Stimulated activated CD8-positive, alpha-beta memory T cell treated with anti-CD3 and anti-CD28 coated beads, Interleukin-12 subunit alpha, Interleukin-12 subunit beta, amount 100 ng/mL, for 4 hours (primary cell): ENCODE measurements at places on chromosomes 5 and 9.

DNA sequence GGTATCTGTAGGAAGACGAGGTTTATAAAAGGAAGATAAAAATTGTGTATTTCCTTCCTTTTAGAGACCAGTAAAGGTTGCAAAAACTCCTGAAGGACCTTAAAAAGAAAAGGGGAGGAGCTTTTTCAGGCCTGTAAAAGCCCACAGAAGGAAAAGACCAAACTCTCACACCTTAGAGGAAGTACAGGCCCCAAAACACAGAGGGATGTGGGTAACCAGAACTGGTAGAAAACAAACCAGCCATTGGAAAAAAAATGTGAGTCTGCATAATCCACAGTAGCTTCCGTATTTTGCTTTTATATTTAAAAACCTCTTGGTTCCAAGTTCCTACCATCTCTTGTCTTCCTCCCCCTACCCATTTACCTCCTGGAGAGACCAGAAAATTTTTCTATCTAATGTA, 8.5 kb downstream of the GIN1 start:
- DNase-seq, result no peak

DNA sequence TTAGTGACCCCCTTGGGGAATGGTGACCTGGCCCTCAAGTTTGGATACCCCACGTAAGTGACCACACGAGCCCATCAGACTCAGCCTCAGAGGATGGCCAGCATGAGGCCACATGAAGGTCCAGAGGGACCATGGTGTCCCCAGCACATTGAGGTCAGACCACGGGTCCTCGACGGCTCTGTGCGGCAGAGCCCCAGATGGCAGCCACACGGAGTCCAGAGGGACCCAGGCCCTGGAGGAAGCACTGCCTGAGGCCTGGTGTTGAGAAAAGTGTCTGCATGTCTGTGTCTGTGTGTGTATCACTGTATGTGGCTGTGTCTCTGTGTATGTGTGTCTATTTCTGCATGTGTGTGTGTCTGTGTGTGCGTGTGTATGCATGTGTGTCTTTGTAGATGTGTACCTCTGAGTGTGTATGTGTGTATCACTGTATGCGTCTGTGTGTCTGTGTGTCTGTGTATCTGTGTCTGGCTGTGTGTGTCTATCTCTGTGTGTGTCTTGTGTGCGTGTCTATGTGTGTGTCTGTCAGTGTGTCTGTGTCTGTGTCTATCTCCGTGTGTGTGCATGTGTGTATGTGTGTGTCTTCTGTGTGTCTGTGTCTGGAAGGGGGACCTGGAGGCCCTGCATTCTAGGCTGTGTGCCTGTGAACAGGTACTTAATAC, 992 bp downstream of the LCNL1 start:
- DNase-seq, result no peak

- no peak for DNase-seq
Observed at GRCh38 chr5:2710910-2711309, 40.6 kb downstream of the IRX2 start.

DNA sequence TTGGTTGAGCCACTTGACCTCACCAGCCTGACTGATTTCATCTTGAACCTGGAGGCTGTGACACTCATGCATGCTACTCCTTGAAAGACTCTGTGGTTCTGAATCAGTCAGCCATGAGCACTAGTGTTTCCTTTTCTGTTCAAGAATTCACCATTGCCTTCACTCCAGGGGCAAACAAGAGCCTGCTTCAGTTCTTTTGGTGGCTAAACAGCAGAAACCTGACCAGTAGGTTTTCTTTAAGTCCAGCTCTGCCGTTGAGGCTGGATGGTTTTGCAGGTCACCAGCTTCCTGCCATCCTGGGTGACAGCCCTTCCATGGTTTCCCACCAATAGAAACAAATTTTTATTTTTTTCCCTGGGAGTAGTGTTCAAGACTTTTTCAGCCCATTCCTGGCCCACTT, 10.0 kb downstream of the NTRK2 start:
- no peak for DNase-seq
